ENCODE measurements at places on chromosomes 5 and 9.

DNA sequence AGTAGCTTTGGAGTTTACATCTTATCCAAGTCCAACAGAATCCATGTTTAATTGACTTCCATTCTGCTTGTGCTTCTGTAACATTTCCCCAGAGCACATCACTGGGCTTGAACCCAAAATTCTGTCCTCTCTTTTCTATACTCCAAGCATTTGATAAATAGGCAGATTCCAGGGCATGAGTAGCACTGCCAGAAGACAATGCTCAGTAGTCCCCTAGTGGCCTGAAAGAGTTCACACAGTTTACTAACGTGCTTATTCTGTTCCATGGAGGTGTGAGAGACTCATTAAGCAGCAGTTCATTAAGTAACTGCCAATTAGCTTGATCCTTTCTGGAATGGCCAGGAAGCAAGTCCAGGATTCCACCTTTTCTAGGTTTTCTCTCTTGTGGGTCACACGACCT is 9.4 kb upstream of the GABRA6 start:
- no peak for DNase-seq

DNA sequence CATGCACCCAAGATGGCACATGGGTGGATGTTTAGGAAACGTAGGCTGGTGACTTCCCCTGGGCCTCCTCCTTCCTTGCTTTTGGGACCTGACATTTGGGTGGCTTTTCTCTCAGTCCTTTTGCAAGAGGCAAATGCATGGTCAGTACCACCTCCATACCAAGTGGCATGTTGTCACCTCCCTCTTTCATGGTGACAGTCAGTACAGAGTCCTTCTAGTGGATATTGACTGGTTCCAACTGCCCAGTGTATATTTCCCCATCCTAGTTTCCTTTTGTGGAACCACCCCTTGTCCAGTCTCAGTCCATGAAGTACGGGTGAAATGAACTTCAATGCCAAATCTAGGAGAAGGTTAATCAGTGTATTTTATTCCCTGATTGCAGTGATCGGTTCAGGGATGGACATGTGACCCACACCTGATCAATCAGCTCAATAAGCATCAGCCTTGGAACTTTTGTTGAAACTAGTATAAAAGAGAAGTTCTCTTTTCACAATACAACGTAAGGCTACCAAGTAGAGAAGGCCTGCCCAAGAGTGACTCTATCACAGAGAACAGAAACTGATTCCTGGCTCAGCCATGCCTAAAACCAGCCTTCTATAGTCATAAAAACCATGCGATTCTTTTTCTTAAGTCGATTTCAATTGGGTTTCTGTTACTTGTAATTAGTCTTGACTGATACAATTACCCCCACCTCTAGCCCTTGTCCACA is 143.4 kb upstream of the KLF9 start:
- no peak for DNase-seq

- no peak for DNase-seq
These were observed 55.6 kb upstream of the TNFSF8 start for GRCh38 chr9:114985959-114986501.

DNA sequence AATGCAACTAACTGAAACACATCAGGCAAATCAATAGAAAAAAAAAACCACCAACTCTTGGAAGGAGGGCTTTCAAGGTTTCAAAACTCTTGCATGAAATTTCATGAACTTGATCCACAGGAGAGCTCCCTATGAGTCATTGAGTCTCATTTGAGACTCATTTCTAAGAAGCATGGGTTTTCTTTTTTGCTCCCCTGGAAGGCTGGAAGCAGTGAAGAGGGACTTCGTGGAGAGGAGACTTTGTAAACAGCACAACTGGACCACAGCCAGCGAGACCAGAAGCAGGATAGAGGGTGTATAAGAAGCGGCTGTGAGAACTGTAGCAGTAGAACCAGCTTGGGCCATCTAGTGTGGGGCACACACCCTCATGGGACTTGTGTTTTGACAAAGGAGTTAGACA is 41.2 kb upstream of the RAPGEF1 start:
- DNase-seq, result no peak

DNA sequence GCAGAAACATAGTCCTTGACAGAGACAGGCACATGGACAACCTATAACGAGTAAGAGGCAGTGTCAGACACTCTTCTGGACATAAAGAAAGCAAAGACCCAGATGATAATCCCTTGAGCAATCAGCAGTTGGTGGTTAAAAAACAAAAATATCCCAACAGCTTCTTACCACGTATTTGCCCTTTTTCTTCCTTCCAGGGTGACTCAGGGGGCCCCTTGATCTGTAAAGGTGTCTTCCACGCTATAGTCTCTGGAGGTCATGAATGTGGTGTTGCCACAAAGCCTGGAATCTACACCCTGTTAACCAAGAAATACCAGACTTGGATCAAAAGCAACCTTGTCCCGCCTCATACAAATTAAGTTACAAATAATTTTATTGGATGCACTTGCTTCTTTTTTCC is 9.5 kb downstream of the GZMK start:
- DNase-seq, result no peak

GRCh38 chr5:65623482-65623881 is 651 bp downstream of the TRIM23 start:
- DNase-seq, result no peak

DNA sequence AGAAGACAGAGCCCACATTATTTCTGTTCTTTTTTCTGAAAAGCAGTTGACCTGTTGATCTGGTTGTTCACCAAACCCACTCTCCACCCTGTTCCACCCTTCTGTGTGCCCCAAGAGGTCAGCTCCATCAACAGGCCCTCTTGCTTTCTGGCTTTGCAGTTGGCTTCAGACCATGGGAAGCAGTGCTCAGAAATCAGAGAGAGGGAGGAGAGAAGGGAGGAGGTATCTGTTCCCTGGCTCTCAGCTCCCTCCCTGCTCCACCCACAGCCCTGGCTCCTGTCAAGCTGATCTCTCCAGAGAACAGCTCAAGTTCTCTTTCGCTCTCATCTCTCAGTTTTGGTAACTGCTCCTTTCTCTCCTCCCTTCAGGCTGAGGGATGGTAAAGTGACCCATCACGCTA is 144.2 kb upstream of the RAI14 start:
- no peak for DNase-seq

DNA sequence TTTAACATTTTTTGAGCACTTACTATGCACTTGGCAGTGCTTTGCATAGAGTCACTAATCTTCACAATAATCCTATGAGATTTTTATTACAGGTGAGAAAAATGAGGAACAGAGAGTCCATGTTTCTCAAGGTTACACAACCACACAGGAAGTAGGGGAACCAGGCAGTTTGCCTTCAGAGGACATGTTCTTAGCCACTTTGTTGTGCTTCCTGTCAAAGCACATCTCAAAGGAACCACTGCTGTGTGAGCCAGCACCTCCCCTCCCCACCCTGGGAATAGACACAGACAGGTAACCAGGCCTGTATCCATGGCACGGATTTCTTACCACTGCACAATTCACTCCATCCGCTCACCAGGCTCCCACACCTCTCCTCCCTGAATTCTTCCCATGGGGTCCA is 6.3 kb upstream of the DNAJB5 start:
- DNase-seq, result no peak

DNA sequence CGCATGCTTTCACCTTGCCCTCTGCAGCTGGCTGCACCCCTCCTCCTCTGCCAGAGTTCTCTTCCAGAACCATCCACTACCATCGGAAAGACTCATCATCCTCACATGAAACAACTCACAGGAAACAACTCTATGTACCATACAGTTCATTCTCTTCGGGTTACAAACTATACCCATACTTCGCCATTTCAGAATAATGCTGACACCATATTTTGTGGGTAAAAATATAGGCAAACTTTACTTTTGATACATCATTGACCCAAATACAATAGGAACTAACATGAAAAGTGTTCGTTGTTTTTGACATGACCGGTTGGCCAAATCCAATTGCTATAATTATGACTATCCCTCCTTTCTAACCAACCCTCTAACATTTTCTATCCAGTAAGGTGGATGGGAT is 421.0 kb downstream of the SEMA5A start:
- no peak for DNase-seq

DNA sequence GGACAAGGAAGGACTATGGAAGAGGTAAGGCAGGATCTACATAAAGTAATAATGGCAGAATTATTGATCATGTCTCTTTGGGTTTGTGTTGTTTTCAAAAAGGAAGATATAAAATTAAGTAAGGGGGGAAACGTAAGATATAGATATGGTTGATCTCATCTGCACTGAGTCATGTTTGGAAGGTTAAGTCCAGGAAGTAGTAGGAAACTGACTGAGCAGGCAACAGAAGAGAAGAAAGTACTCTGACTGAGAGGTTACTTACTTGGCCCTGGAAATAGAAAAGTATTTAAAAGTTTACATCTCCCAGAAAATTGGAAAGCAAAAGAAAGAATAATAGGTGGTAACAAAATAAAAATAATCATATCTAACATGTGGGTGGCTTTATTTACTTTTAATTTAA is 405.3 kb upstream of the RGMB start:
- DNase-seq, result no peak

DNA sequence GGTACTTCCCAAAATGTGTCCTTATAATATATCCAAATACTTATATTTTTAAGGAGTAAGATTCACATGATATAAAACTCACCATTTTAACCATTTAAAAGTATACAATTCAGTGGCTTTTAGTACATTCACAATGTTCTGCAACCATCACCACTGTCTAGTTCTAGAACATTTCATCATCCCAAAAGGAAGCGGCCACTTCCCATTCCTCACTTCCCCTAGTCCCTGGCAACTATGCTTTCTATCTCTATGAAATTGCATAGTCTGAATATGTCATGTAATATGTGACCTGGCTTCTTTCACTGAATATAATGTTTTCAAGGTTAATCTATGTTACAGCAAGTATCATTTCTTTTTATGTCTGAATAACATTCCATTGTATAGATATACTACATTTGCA is 615.1 kb upstream of the SGCD start:
- DNase-seq, result no peak

GRCh38 chr9:698954-699353 is 142.5 kb upstream of the DMRT1 start:
- DNase-seq, result no peak
